ENCODE measurements at places on chromosomes 1 and 21. TPM values are rescaled to one million over a fixed set of nuclear protein-coding genes. Genes with fewer than 3 reads are reported as not detected.

Gene CD34
- not detected for polyA plus RNA-seq

Gene BMP8B
- 0.14 TPM for polyA plus RNA-seq

Gene C1orf146
- not detected for polyA plus RNA-seq

Gene ABCA4
- polyA plus RNA-seq, result not detected

Gene DIRAS3
- polyA plus RNA-seq, result not detected

Gene OR14K1
- not detected for polyA plus RNA-seq

Gene MAEL
- not detected for polyA plus RNA-seq

Gene CELA3B
- polyA plus RNA-seq, result not detected

Gene FAM20B
- polyA plus RNA-seq, result 5.5 TPM

Gene GNG12
- polyA plus RNA-seq, result not detected
